T-helper 17 cell (primary cell): ENCODE measurements at places on chromosomes 2 and 18. TPM values are rescaled to one million over a fixed set of nuclear protein-coding genes. Genes with fewer than 3 reads are reported as not detected.
A peak's percentile ranks its signal among the peaks of the same experiment; 100 is the strongest.

DNA sequence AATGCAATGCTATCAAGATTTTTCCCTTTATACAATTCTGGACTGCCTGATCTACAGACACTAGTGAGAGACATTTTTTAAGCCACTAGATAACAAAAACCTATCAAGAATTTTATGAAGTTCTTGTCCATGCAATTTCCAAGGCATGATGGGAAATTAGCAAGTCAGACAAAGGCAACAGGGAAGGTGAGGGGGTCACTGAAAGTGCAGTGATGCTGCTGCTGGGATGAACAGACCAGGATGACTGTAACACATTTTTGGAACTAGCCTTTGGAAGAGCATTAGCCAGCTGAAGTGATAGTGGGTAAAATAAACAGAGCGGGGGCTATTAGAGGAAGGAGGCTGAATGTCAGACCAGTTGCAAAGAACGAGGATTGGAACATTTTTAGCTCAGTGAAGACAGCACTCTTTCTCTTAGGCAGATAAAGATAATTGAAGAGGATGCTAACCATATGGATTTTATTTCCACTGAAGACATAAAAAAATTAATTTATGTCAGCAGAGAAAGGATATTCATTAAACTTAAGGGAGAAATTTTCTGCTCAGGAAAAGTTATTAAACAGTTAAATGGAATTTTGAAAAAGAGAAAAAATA, 17.9 kb downstream of the NRXN1 start:
- H3K27me3 ChIP-seq, result no peaks in the 10 kb centered on the region
- no peaks in the 10 kb centered on the region for H3K36me3 ChIP-seq
- no peak for DNase-seq
- no peaks in the 10 kb centered on the region for H3K4me1 ChIP-seq
- no peak overlapping the region for H3K27ac ChIP-seq
- no peak overlapping the region for H3K4me3 ChIP-seq

- no peak overlapping the region for H3K4me3 ChIP-seq
- no peak for DNase-seq
- peaks cover 3% of the 10 kb centered on the region for H3K36me3 ChIP-seq
- H3K27me3 ChIP-seq, result peaks cover 28% of the 10 kb centered on the region
- H3K27ac ChIP-seq, result no peak overlapping the region
Measured at GRCh38 chr2:235747001-235747785, 253.3 kb downstream of the AGAP1 start.

DNA sequence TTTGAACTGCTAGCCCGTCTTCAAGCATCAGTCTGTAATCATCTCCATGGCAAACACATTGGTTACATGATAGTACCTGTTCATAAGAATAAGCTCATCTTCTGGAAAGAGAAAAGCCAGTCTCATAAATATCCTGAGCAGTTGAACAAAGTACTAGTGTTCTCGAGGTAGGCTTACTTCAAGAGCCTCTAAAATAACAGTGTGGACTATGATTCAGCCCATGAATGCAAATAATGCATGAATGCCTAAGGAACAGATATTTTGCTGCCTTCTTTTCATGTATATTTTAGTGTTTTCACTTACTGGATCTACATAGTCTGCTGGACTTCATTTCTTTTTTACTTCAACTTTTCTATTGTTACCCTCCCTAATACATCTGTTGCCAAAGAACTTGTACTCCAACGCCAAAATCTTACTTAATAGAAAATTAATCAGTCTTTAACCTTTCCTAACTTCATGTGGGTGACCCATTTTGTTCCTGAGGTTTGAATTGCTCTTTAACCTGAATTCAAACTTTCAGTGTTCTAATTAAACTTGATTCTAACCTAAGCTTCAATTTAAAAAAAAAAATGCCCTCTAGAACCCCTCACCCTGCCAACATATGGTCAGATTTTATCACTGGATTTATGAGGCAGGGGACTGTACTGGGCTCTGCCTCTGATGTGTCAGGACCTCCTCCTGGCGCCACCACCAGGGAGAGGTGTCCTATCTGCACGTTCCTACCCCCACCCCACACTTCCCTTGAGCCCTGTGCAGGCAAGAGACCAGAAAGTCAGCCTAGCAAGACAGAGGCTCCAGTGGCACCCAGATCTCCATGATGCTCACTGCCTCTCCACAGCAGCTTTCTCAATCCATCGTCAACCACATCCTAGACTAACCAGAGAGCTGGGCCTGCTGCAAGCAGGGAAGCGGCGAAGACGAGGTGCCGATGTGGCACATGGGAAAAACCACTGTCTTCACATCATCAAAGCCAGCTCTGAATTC, 264.7 kb upstream of the ID2 start:
- peaks cover 11% of the 10 kb centered on the region for H3K4me1 ChIP-seq
- no peak for DNase-seq
- peaks cover 3% of the 10 kb centered on the region for H3K36me3 ChIP-seq
- H3K27ac ChIP-seq, result peak overlapping the region; percentile 71
- H3K27me3 ChIP-seq, result no peaks in the 10 kb centered on the region
- no peak overlapping the region for H3K4me3 ChIP-seq

DNA sequence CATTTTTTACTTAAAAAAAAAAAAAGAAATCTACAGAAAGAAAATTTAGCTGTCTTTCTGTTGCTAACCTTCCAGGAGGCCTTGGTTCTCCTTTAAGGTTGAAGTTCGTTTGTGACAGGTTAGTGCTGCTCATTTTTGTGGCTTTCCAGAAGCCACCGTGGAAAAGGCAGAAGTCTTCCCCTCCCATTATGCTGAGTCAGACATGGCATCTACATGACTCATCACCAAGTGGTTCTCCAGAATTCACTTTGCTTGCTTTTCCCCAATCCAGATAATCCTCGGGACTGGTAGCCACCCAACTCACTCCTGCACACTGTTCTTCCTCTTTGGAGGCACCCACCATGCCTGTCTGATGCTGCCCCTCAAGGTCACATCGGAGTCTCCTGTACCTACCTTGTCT, 228.7 kb downstream of the PIK3C3 start:
- DNase-seq, result no peak
- H3K27me3 ChIP-seq, result no peaks in the 10 kb centered on the region
- H3K4me1 ChIP-seq, result no peaks in the 10 kb centered on the region
- no peak overlapping the region for H3K4me3 ChIP-seq

- H3K4me1 ChIP-seq, result peaks cover 23% of the 10 kb centered on the region
- DNase-seq, result no peak
- peak overlapping the region; percentile 78 for H3K4me3 ChIP-seq
- no peaks in the 10 kb centered on the region for H3K27me3 ChIP-seq
- no peak overlapping the region for H3K27ac ChIP-seq
- peaks cover 5% of the 10 kb centered on the region for H3K36me3 ChIP-seq
Measured at GRCh38 chr2:223865907-223866508, 28.6 kb upstream of the AP1S3 start.

- peaks cover 7% of the 10 kb centered on the region for H3K4me1 ChIP-seq
- H3K36me3 ChIP-seq, result peaks cover 5% of the 10 kb centered on the region
- H3K27me3 ChIP-seq, result peaks cover 43% of the 10 kb centered on the region
- no peak for DNase-seq
- H3K4me3 ChIP-seq, result no peak overlapping the region
Measured at GRCh38 chr2:9095226-9095625, 91.7 kb upstream of the MBOAT2 start.

DNA sequence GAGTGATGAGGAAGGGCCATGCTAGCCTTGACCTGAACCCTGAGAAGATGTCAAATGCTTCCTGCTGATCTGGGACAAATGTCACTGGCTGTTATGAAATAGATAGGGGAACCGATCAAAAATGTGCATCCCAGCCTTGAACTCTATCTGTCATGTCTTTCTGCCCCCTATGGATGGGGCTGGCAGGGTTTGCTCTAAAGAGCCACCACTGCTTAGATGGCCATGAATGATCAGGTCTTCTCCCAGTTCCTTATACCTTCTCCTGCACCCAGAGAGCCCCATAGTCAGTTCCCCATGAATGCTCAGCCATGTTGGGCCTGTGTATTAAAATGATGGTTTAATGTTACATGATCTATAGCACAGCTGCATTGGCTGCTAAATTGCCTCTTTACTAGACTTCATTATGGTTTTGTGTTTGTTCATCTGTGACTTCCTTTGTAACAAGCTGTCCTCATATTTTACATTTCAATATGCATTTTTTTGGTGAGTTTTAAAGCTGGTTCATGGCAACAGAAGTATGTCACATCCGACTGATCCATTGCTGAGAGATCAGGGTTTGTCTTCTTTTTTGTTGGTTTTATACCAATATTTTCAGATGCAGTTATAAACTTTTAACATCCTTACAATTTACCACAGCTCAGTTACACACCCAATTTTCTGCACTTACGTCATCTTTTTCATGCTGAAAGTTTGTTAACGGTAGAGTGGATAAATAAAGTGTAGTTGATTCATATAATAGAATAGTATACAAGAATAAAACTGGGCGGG, 56.3 kb upstream of the SMAD2 start:
- peak overlapping the region; percentile 41 for H3K4me3 ChIP-seq
- peaks cover 3% of the 10 kb centered on the region for H3K4me1 ChIP-seq
- H3K27me3 ChIP-seq, result peaks cover 26% of the 10 kb centered on the region
- H3K36me3 ChIP-seq, result peaks cover 6% of the 10 kb centered on the region

GRCh38 chr2:20448246-20448976, 1.5 kb downstream of the RHOB start:
- H3K27ac ChIP-seq, result no peak overlapping the region
- DNase-seq, result no peak
- H3K36me3 ChIP-seq, result no peaks in the 10 kb centered on the region
- peaks cover 42% of the 10 kb centered on the region for H3K27me3 ChIP-seq

- H3K4me1 ChIP-seq, result peaks cover 2% of the 10 kb centered on the region
- H3K4me3 ChIP-seq, result no peak overlapping the region
- no peaks in the 10 kb centered on the region for H3K36me3 ChIP-seq
- no peak overlapping the region for H3K27ac ChIP-seq
Measured at GRCh38 chr2:218024336-218024735, 21.5 kb upstream of the TNS1 start.

GRCh38 chr2:53820711-53821110, 33.9 kb downstream of the ERLEC1 start:
- H3K36me3 ChIP-seq, result peaks cover 3% of the 10 kb centered on the region
- H3K27me3 ChIP-seq, result no peaks in the 10 kb centered on the region
- DNase-seq, result no peak

GRCh38 chr2:183088061-183088460, 9.5 kb downstream of the DUSP19 start:
- DNase-seq, result no peak
- H3K27ac ChIP-seq, result no peak overlapping the region
- peaks cover 2% of the 10 kb centered on the region for H3K4me1 ChIP-seq
- H3K36me3 ChIP-seq, result peaks cover 2% of the 10 kb centered on the region
- no peaks in the 10 kb centered on the region for H3K27me3 ChIP-seq
- no peak overlapping the region for H3K4me3 ChIP-seq

DNA sequence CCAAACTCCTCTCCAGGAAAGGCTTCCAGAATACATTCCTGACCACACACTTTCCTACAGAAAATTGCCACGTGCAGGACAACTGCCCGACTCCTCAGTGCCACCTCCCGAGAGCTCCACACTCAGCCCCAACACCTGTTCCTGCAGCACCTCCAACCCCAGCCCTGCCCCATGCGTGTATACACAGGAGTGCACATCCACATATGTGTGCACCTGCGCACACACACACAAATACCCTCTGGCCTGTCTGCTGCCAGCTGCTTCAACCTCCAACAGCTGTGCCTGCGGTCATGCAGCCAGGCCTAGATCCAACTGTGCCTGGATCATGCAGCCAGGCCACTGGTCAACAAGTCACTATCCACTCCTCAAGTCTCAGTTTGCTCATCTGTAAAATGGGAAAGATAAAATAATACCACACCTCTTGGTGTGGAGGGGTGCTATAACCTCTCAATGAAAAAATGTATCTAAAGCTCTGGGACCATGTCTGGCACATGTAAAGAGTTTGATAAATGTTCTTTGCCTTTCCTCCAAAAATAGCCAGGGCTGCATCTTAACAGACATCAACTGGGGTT, 152.1 kb upstream of the ID2 start:
- H3K4me3 ChIP-seq, result no peak overlapping the region
- H3K36me3 ChIP-seq, result peaks cover 3% of the 10 kb centered on the region
- peak overlapping the region; percentile 3 for H3K27ac ChIP-seq
- DNase-seq, result no peak
- H3K4me1 ChIP-seq, result peaks cover 14% of the 10 kb centered on the region
- H3K27me3 ChIP-seq, result no peaks in the 10 kb centered on the region

DNA sequence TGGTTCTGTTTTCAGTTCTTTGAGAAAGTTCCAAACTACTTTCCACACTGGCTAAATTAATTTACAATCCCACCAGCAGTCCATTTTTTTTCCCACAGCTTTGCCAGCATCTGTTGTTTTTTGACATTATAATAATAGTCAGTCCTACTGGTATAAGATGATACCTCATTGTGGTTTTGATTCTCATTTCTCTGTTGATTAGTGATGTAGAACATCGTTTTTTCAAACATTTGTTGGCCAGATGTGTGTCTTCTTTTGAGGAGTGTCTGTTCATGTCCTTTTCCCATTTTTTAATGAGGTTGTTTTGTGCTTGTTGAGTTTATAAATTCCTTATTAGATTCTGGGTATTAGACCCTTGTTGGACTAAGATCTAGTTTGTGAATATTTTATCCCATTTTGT, 376.8 kb upstream of the NT5C1B start:
- H3K4me1 ChIP-seq, result no peaks in the 10 kb centered on the region
- no peak overlapping the region for H3K4me3 ChIP-seq
- DNase-seq, result no peak
- H3K27me3 ChIP-seq, result no peaks in the 10 kb centered on the region

DNA sequence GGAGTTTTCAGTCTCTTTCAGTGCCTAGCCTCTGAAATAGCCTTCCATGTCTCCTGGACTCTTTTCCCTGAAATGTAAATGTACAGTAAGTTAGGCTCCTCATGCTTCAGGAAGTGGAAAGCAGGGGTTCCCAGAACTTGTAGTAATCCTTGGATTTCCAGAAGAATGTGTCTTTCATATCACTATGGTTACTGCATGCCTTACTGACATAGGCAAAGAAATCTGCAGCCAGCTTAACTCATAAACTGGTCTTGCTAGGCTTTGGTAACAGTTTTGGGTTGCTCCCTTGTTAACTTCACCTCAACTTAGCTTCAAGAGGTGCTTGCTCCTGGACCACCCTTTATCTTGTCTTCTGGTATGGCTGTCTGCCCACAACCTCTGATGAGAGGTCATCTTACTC, 686.8 kb upstream of the DDX18 start:
- no peak for DNase-seq
- no peaks in the 10 kb centered on the region for H3K4me1 ChIP-seq
- H3K27ac ChIP-seq, result no peak overlapping the region
- H3K4me3 ChIP-seq, result no peak overlapping the region

DNA sequence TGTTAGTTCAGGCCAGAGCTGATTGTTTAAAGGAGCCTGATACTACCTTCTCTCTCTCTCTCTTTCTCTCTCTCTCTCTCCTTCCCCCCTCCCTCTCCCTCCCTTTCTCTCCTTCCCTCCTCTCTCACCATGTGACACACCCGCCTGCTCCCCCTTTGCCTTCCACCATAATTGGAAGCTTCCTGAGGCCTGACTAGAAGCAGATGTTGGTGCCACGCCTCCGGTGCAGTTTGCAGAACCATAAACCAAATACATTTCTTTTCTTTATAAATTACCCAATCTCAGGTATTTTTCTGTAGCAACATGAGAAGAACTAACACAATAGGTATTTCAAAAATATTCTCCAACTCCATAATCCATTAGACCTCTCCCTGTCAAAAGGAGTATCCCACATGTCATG, 62.4 kb downstream of the ANKRD62 start:
- peaks cover 9% of the 10 kb centered on the region for H3K27me3 ChIP-seq
- H3K4me1 ChIP-seq, result peaks cover 2% of the 10 kb centered on the region
- DNase-seq, result no peak
- no peak overlapping the region for H3K4me3 ChIP-seq
- H3K36me3 ChIP-seq, result no peaks in the 10 kb centered on the region

GRCh38 chr18:63150942-63151421, 168.6 kb downstream of the BCL2 start:
- peaks cover 55% of the 10 kb centered on the region for H3K4me1 ChIP-seq
- H3K27ac ChIP-seq, result peak overlapping the region; percentile 100
- no peaks in the 10 kb centered on the region for H3K27me3 ChIP-seq
- DNase-seq, result no peak
- H3K36me3 ChIP-seq, result peaks cover under 1% of the 10 kb centered on the region

CHRNG gene
- total RNA-seq, result not detected

TTN gene
- 26.4 TPM for total RNA-seq

CD8B2 gene
- not detected for total RNA-seq

SCG2 gene
- not detected for total RNA-seq

PCGF1 gene
- 31.5 TPM for total RNA-seq

C2orf80 gene
- not detected for total RNA-seq
